Myocyte (in vitro differentiated cells): ENCODE measurements at places on chromosomes 2 and 18.

- DNase-seq = no peak
Measured at GRCh38 chr2:232993231-232993821, 19.7 kb downstream of the NGEF start.

GRCh38 chr18:21826641-21827302 is 86.2 kb downstream of the MIB1 start:
- DNase-seq = peak; percentile 73

DNA sequence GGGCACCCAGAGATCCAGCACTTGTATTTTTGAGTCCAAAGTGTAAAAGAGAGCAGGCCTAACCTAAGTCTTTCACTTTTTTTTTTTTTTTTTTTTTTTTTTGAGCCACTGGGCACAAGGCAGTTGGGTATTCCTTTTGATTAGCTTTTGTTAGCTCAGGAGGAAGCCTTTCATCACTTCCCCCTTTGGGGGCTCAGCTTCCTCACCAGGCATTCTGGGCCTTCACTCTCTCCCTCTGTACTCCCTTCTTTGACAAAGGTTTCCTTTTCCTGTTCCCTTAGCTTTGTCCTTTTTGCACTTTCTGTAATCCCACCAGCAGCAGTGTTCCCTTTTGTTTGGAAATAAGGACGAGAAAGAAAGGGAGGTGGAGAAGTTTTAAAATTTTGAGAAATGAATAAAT is 88.2 kb downstream of the PKP4 start:
- no peak for DNase-seq

DNA sequence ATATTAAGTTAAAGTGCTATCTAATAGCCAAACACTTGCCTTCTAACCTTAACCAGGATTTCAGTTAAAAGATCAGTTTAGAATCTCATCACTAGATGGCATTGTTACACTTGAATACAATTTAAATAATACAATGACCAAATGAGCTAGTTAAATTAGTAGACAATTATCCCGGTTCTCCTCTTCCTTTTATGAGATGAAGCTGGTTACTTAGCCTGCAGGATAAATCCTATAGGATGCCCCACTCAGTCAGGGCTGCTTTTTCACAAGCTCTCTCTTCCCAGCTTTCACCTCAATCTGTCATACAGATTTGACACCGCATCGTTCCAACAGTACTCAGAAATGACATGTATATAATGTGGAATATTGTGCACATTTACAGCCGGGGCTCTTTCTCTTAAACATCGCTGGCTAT is 678.8 kb downstream of the KCNJ3 start:
- DNase-seq = peak; percentile 46

DNA sequence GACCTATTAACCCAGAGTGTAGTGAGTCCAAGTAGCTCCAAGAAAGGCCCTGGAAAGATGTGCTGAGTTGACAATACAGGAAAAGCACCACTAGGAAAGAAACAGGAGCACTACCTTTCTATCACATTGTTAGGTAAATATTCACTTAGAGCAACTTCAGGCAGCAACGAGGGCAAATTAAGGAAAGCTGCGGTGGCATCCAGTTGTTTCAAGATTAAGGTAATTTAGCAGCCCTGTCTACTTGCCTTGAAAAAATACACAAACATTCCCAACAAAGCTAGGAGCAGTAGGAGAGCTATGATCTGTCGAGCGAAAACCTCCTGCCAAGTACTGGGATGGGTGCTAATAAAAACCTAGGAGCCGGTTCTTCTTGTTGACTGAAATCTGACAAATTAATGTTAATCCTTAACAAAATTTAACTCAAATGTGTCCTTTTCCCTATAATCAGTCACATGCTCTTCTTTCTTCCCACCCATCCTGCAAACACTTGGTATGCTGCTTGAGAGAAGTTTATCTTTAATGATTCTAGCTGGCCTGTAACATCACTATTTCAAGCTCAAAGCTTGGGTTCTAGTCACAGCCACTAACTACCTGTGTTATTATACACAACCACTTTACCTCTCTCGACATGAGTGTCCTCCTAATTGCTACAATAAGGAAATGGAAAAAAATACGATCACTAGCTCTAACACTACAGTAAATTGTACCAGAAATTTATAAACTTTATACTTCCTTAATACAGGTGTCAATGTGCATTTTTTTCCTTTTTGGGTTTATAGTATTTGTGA is 2.0 kb downstream of the ACAA2 start:
- no peak for DNase-seq

GRCh38 chr2:127102521-127103242 is 4.3 kb downstream of the BIN1 start:
- DNase-seq = peak; percentile 52

GRCh38 chr2:9847140-9847539 is 3.9 kb downstream of the TAF1B start:
- DNase-seq = no peak

DNA sequence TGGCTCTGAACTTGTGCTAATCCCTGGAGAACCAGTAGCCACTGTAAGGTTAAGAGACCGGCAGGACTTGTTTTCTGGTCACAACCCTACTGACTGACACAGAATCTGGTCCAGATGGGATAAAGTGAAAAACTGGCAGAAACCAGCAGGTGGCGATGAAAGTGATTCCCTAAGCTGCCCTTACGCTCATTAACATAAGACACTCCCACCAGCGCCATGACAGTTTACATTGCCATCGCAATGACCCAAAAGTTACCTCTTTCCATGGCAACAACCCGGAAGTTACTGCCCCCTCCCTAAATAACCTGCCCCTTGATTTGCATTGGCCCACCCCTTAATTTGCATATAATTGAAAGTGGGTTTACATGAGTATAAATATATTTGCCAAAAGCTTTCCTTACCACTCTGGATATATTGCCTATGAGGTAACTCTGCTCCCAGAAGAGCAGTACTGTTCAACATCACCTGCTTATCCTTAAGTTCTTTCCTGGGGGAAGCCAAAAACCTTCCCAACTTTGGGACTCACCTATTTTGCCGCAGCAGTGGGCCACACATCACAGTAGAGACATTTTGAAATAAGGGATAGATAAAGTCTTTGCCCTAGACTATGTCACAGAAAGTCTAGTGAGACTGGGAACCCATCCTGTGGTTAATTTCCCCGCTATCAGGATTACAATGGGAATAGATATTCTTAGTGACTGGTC is 35.8 kb upstream of the AFF3 start:
- DNase-seq = peak; percentile 1

DNA sequence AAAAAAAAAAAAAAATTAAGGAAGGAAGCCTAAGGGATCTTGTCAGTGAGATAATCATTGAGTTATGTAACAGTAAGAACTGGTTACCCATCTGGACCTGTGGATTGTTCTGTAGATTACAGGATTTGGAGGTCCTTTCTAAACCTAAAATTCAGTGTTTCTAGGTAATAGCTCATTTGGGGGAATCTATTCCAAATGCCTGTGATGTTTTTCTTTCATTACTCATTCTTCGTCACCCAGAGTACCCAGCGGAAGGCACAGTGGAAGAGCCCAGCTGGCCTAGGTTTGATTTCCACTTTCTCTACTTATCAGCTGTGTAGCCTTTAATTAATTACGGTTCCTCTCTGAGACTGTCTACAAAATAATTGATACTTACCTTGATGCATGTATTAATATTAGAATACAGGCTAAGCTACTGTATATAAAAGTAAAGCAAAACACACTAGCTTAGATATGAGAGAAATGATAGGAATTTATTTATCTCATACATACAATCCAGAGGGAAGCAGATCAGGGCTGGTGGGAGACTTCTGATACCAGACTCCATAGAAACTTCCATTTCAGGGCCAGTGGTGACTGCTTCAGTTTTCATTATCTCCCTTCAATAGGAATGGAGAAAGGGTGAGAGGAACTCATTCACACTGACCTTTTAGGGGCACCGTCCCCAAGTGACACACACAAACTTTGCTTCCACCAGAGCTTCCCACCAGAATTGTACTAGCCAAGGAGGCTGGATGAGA is 115.8 kb upstream of the NOSTRIN start:
- DNase-seq = no peak

- no peak for DNase-seq
Measured at GRCh38 chr2:192813341-192813740, 618.6 kb upstream of the TMEFF2 start.

DNA sequence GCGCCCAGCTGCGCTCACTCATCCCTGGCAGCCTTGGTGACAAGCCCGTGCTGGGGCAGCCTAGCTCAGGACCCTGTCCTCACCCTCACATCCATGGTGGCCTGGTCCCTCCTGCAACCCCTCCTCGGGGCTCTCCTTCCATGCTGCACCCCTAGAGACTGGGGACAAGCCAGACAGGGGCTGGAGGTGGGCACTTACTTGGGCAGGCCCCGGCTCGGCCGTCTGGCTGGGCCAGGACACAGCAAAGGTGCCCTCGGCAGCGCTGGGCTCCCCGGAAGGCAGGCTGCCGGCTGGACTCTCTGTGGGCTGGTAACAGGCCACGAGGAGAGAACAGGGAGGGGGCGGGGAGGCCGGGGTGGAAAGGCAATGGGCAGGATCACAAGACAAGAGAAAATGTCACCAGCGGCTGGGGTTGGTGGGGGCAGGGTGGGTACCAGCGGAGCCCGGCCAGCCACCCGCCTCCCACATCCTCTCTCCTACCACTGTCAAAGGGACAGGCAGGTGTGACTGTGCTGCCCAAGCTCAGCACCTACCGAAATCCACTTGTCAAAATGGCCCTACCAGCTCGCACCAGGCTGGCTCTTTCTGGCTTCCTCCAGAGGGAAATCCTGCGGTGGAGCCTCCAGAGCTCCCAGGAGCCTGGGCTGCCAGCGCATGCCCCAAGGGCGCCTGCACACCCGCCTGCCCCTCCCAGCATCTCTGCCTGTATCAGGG is 54.7 kb downstream of the BIN1 start:
- peak; percentile 24 for DNase-seq

DNA sequence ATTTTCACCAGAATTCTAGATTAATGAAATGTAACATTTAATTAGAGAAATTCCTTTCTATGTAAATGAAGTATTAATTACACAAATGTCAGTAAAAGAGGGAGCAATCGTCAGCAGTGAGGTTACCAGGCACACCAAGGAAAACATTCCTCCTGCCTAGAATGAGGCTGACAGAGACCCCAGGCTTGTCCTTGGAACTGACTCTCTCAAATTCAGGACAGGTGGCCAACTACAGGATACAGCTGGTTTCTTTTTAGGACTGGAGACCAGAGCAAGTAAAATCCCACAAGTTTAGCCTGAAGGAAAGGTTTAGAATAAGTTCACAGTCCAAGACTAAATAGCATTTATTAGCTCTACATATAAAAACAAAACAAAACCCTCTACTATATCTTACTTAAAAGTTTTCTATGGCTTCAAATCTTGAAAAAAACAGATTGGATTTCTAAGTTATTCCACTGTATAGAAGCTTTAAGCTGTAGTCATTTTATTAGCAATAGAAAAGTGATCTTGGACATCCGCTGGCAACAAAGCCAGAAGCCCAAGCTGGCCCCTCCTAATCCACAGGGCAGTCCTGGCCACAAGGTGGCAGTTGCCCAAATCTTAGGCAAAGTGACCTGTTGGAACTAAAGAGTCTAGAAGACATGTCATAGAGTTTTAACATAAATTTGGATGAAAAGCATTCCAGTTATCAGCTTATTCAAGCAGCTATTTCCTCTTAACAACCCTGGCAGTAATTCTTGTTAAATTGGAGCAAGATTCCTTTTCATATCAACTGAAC is 81.0 kb downstream of the SP3 start:
- peak; percentile 61 for DNase-seq

- peak; percentile 49 for DNase-seq
Measured at GRCh38 chr2:74007121-74007520, 22.4 kb downstream of the TET3 start.

DNA sequence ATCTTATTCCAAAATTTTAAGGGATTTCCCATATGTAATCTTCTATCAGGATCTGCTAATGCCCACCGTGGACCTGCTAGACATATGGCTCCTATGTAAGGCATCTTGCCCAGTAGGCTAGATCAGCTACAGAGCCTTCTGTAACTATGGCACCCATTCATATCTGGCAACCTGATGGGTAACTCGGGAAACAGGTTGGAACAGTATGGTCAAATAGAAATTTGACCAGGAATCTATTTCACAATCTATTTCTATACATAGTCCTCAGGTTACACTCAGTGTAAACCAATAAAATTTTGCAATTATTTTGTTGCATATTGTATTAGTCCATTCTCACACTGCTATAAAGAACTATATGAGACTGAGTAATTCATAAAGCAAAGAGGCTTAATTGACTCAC is 93.3 kb downstream of the ST6GAL2 start:
- DNase-seq = no peak

DNA sequence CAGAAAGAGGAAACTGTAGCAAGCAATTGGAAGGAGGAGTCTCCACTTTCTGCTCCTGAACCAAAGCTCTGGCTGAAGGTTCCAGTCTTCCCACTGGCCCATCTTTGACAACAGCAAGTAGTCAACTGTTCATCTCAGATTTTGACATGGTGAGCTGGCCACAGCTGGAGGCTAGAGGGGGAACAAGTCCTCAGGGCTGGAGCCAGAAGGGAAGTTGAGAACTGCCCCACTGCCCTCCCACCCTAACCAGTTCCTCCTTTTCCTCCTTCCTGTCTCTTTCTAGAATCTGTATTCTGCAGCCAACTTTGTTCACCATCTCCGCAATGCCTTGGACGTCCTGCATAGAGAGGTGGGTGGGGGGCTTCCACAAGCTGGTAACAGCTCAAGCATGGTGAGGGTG is 105.8 kb downstream of the PLB1 start:
- DNase-seq = no peak

DNA sequence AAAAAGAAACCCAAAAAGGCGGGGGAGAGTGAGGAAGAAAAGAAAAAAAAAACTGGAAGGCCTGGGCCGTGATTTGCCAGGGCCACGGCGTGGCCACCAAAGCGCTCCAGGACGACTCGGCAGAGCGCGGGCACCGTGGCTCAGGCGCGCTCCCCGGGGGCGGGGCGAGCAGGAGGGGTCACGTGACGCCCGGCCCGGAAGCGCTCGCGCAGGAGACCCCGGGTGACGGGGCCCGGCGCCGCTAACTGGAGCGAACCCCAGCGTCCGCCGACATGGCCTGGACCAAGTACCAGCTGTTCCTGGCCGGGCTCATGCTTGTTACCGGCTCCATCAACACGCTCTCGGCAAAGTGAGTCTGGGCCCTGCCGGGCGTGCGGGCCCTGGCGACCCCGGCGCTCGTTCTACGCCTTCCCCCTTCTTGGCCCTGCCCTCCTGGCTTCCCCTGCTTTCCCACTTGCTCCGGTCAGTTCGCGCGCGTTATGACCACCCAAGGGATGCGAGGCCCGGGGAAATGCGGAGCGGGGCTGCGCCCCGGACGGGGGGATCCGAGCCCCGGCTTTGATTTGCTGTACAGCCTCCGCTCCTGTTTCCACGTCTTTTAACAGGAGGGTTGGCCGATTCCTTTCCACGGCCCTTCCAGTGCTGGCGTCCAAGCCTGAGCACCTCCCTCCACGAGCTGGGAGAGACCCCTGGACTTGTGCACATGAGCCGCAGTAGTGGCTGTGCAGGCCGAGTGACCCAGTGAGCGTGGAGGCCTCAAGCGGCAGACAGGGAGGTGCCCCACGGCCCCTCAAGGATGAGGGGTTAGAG is at the start of gene SLC35F6:
TSS of gene SLC35F6 (plus strand) at position 207 of the 810 bp plus-strand sequence. CDS start at position 273, 66 bp downstream.
- peak; percentile 85 for DNase-seq

DNA sequence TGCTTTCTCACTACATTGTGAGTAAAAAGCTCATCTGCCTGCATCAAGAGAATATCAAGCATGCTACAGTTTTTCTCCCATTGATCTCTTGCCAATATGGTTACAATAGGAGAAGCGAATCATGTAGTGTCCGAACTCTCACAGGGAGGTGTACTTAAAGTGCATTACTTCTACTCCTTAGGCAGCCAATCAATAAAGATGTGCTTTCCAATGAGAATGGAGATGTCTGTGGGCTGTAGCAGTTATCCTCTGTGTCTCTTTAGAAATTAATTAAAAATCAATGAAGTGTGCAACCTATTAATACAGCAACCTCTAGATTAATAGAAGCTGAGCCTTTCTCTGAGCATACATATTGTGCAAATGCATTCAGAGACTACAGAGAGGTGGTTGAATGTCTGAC is 883.7 kb downstream of the CPS1 start:
- no peak for DNase-seq

- DNase-seq = no peak
Measured at GRCh38 chr18:11266781-11267480, 117.6 kb upstream of the PIEZO2 start.
